ENCODE measurements at places on chromosomes 5 and 9.
A peak's percentile ranks its signal among the peaks of the same experiment; 100 is the strongest.

DNA sequence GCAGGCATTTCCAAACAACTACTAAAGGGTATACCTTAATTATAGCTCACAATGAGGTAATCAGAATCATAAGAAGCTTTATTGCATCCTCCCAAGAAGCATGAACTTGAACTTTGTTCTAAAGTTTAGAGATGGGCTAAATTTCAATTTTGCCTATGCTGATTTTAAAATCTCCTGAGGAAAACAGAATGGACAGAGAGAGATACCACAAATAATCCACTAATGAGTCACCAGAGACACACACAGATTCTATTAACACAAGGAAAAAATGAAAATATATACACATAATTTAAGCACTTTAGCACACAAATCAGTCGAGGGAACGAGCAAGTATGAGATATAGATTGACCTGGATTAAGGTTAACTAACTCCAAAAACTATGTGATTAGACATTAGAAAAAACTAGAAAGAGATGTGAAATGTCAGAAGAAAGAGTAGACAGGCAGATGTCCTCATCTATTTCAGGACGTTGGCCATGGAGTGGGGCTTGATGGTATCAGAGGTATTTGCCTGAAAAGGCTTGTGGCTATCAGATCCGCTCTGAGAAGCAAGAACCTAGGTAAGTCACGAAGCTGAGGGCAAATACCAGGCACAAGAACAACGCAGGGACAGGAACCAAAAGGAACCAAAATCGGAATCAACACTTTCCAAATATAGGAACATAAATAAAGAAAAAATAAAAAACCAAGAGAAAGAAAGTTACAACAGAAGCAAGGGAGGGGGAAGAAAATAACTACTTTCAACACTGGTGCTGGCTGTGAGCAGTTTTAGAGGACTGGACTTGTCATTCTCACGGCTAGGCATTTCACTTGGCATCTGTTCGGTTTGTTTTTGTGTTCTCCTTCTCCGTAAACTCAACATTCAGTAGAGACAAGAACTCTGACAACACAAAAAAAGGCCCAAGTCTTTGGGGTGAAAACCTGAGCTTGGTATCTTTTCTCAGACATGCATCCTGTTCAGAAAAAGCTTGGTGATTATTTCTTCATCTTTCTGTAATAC lies 294.6 kb upstream of the PUM3 start:
- DNase-seq, result no peak

DNA sequence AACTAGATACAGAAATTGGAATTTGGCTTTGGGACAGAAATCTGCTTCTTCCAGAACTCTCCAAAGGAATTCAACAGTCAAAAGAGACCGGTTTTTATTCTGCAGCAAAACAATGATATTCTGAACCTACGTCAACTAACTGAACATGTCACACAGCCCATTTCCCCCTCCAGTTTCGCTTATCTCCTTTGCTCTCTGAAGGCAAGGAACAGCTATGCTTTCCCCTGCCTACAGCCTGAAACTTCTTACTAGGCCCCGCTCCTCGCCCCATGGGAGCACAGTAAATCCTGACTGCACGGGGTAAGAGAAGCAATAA lies 488 bp downstream of the SKIC3 start:
- DNase-seq, result no peak

DNA sequence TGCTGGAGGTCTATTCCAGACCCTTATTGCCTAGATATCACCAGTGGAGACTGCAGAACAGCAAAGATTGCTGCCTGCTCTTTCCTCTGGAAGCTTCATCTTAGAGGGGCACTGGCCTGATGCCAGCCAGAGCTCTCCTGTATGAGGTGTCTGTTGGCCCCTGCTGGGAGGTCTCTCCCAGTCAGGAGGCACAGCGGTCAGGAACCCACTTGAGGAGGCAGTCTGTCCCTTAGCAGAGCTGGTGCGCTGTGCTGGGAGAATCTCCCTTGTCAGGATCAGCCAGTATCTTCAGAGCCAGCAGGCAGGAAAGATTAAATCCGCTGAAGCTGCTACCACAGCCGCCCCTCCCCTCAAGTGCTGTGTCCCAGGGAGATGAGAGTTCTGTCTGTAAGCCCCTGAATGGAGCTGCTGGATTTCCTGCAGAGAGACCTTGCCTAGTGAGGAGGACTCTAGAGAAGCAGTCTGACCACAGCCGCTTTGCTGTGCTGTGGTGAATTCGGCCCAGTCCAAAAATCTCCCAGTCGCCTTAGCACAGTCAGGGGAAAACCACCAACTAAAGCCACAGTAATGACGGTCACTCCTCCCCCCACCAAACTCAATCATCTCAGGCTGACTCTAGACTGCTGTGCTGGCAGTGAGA lies 124.1 kb downstream of the JAKMIP2 start:
- DNase-seq, result no peak

- no peak for DNase-seq
Observed at GRCh38 chr9:6833518-6834192, 75.9 kb downstream of the KDM4C start.

DNA sequence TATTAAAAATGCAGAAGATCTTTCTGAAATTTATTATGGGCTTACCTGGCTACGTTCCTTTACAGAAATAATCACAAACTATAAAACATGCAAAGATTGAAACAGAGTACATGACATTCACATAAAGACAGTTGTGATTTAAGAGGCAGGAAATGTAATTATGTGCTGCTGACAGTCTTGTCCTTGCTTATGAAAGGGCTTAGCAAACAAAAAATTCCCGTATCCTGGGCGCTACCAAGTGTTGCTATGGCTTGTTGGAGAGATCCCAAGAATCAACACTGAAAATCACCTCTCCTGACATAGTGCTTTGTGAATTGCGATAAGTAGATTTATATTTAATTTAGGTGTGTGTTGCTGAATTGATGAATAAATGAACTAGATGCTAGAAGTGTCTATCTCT lies 352.5 kb upstream of the C9orf72 start:
- no peak for DNase-seq

GRCh38 chr9:79681576-79681975 lies 109.8 kb downstream of the TLE4 start:
- DNase-seq, result no peak

DNA sequence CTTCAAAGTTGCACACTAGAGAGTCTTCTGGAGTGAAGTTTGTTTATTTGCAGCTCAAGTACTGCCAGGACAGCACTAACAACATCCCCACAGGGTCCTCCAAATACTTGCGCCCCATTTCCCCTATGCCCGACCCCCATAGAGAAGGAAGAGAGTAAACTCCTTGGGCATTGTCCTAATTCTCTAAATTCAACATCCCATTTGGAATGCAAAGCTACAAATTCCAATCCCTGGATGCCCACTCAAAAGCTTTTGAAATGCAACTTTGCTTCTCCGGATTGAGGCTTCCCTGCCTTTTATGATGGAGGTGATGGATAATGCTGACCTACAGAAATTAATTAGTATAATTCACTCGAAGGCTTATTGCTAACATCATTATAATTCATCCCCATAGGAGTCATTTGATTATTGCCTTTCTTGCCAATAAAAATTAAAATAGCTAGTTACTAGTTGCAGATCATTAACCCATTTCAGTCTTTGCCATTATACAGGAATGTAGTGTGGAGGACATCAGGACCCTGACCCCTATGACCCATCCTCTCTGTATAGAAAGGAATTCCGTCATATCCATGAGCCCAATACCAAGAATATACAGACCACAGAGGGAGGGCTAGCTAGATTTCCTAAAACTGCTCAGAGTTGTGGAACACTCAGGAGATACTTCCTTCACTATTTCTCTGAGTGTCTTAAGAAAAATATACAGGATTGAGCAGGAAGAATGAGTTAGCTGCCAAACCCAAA lies 277.6 kb downstream of the ZNF608 start:
- no peak for DNase-seq

GRCh38 chr9:3342159-3342777 lies 183.5 kb downstream of the RFX3 start:
- DNase-seq, result no peak

DNA sequence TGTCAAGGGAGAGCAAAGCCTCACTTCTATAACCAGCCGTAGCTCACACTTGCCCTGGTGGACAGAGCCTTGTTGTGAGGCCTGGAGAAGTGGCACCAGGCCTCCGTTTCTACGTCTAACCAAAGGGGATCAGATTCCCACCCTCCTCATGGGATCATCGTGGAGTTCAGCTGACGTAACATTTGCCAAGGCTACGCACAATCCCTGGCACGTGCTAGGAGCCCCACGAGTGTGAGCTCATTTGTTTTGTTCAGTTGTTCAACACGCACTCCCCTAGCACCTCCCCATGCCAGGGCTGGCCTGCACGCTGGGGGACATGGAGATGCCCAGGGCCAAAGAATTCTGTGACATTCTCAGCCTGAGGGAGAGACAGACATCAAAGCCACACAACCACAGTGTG lies 23.1 kb downstream of the ADGRD2 start:
- no peak for DNase-seq

- DNase-seq, result no peak
Observed at GRCh38 chr5:147803926-147804325, 21.4 kb upstream of the JAKMIP2 start.

DNA sequence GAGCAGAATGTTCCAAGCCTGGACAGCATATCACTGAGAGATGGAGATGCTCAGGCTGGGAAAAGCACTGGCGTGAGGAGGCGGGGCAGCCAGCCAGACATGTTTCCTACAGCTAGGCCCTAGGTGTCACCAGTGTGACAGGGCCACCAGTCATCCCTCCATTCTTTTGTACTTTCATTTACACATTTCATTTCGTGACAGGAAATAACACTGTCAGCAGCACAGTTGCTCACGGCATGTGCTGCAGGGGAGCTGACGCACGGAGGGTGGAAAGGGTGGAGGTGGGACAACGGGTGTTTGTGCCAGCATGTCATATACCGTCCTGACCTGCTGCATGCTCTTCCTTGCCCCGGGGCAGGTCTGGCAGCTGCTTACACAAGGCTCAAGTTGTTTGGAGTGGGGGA lies 14.8 kb upstream of the CEMIP2 start:
- DNase-seq, result no peak

DNA sequence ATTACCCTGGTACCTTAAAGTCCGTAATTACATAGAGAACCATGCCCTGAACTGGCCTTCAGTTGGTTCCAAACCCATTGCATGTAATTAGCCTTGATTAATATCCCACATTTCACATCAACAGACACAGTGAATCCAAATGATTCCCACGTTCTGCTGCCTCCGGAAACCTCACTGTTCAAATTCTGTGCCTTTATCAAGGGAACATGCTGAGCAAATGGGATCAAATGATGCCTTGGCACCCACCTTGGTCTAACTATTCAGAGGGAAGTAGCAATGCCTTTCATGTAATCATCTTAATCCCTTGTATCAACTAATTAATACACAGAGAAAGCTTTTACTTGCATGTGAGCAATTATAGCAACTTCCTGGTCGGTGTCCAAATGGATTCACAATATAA lies 100.6 kb downstream of the EFNA5 start:
- no peak for DNase-seq

DNA sequence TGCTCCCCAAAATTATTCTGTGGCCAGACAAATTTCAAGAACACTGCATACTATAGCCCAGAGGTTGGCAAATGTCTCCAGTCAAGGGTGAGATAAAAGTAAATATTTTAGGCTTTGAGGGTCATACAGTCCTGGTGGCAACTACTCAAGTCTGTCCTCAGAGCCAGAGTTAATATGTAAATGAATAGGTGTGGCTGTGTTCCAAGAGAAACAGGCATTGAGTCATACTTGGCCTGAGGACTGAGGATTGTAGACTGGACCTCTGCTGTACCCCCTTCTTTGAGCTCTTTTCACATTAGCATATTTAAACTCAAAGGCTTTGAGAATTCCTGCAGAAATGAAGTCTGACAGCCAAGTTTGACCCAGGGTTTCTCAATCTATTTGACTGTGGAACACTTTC lies 129.2 kb upstream of the PTCH1 start:
- DNase-seq, result no peak

- no peak for DNase-seq
Observed at GRCh38 chr9:117720066-117720465, 15.9 kb downstream of the TLR4 start.

- DNase-seq, result no peak
Observed at GRCh38 chr5:163177971-163178370, 259.4 kb upstream of the CCNG1 start.

DNA sequence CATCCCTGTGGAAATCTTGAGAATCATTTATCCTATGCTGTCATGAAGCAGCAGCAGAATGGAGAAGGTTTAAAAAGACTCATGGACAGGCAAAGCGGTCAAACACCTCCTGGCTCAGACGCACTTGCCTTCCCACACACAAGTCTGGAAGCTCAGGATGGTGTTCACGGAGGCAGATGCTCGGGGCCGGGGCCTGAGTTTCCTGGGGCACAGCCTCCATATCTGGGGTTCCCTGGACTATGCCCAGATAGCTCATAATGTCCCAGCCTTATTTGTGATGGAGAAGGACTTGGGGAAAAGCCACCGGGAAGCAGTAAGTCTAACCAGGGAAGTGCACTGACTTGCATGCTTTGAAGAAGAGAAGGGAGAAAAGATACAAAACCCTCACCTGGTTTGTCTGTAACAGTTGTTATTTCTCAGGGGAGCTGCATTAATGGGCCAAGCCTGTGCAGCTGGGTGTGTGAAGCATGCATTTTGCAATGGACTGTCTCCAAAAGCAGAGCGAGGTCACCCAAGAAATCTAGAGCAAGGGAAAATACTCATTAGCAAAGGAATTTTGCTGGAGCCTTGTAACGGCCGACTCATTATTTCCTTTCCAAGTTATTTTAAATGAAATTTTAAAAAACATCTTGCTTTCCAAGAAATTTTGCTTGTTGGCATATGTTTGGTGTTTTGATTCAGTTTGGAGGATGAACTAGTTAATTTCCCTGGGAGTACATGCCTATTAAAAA lies 3.4 kb downstream of the S1PR3 start:
- no peak for DNase-seq

DNA sequence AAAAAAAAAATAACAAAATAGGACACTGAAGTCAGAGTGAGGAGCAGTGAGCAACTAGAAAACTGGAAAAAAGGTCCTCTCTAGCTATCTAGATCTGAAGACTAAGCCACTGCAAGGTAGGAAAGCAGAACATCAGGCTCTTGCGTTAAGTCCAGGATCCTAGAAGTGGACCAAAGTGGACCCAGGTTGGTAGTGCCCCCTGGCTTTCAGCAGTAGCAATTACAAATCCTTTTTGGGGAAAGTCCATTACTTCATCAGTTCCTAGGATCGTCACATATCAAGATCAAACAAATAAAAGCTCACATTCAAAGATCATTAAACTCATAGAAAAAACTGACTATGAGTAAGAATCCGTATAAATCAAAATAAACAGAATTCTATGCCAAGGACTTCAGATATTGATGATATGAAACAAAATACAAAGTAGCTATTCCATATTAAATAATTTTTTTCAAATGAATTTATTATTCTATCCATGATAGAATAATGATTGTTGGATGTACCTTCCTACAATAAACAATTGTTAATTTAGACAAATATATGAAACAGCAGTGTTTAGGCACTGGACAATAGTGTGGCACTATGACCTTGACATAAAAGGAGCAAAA lies 6.5 kb upstream of the RICTOR start:
- DNase-seq, result peak; percentile 33

DNA sequence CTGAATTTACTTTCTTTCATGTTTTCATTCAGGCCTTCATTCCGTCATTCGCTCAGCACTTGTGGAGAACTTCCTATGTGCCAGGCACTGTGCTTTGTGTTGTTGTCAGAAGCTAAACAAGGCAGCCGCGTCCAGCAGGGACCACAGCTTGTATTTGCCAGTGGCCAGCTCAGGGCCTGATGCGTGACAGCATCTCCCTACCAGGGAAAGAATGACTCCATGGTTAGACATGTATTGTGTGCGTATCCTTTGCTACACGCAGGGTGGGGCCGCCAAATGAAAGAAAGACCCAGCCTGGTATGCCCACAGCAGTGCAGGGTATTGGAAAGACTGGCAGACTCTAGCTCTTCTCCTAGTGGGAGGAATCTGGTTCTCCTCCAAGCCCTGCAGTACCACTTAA lies 4.7 kb upstream of the COL27A1 start:
- DNase-seq, result no peak

GRCh38 chr9:98288881-98289280 lies 33.4 kb upstream of the TBC1D2 start:
- DNase-seq, result no peak

All from SK-N-DZ (cell line).